ENCODE measurements at places on chromosomes 4 and X.

- DNase-seq: no peak
Measured at GRCh38 chr4:7320206-7320797, 114.4 kb downstream of the PSAPL1 start.

GRCh38 chr4:101418466-101418865 is 71.1 kb upstream of the PPP3CA start:
- no peak for DNase-seq

- no peak for DNase-seq
Measured at GRCh38 chrX:111318901-111319300, 48.6 kb upstream of the CAPN6 start.

GRCh38 chrX:21014326-21014725 is 359.9 kb upstream of the CNKSR2 start:
- no peak for DNase-seq

DNA sequence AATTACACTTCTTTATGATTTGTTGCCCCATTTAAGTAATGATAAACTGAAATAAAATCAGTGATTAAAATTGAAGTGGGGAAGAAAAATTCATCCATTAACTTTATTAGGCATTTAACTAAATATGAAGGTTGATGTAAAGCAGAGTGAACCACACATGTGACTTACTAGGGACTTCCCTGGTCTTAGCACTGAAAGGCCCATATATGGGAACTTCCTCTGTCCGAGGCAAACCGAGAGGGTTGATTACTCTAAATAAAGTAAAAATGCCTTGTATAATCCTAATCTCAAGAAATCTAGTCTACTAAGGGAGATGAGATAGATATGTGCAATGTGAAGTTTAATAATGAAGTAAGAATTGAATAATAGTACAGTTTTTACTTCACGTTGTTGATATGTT is 403.9 kb upstream of the RPS6KA3 start:
- no peak for DNase-seq

DNA sequence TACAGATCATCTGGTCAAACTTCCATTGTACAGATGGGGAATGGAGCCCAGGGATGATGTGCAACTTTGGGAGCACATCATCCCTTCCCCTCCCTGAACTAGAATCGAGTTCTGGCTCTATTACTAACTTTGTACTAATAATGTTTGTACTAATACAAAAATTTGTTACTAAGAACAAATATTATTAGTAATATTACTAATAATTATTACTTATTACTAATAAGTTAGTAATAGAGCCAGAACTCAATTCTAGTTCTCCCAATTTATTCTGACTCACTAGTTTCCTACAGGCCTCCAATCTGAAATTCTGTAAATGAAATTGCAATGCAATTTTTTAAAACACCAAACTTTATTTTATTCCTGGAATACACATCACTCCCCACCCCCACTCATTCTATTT is 47.9 kb upstream of the CD40LG start:
- DNase-seq: no peak

DNA sequence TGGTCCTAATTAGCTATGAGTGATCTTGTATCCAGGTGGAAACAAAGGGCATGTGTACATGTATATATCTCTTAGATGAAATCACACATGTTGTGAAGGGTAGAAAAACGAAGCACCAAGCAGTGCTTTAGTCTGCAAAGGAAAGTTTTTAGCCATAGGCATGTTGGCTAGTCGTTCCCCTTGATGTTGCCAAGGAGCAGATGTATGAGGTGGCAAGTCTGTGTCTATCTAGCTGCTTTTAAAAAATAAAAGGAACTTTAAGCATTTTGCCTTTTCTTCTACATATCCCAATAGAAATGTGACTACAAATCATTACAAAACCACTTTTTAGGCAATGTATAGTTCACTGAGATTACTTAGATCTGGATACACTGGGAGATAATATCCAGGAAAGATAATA is 63.1 kb downstream of the NSUN7 start:
- no peak for DNase-seq

DNA sequence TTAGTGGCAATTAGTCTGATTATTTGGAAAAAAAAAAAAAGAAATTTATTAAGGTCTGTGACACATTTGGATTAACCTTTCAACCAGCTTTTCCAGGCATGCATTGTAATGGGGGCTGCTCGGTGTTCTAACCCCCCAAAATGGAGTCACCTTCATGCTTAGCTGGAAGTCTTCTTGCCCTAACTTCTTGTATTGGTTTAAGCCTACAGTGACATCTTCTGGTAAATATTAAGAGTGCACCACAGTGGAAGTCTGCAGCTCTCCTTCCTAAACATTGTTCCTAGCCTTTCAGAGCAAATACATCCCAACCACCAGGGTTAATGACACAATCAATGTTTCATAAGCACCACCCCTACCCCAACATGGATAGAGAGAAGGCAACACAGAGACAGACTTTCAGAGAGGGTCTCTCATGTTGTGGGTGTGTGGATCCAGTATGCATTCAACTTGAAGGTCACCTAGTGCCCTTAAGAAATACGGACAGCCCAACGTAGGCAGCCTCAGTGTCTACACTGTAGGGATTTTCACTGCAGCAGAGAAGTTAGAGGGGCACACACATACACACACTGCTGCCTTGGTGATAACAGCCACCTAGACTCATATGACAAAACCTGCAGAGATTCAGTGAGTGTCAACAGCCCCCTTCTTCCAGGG is 142.9 kb upstream of the MBNL3 start:
- no peak for DNase-seq

DNA sequence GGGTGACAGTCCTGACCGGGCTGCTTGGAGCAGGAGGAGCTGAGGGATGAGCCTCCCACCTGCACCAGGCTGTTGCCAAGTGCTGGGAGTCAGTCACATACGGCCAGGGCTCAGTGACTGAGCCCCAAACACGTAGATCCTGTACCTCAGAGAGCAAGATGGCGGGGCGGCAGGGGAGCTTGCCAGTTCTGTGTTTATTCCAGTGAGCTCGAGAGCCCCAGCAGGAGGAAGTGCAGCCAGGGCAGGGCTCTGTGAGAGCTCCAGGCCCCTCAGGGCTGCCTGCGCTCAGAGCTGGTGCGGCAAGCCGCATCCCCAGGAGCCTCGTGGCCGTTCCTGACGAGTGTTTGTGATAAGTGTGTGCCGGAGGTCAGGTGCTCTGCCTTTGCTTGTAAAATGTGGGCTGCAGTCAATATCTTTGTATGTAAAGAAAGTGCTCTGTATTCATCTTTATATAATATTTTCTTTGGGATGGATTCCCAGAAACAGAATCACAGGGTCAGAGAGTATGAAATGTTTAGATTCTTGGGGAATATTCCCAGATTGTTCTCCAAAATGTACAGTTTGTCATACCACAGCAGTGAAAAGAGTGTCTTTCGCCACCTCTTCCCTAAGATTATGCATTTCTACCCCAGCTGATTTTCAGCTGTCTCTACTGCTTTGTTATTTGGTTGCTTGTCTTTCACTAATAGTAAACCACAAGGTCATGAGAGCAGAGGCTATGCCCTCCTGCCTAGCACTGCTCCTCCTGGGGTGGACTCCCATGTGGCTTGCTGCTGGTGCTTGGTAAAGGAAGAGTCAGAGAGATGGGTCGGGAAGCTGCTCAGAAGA is 50.3 kb downstream of the NELFA start:
- no peak for DNase-seq

DNA sequence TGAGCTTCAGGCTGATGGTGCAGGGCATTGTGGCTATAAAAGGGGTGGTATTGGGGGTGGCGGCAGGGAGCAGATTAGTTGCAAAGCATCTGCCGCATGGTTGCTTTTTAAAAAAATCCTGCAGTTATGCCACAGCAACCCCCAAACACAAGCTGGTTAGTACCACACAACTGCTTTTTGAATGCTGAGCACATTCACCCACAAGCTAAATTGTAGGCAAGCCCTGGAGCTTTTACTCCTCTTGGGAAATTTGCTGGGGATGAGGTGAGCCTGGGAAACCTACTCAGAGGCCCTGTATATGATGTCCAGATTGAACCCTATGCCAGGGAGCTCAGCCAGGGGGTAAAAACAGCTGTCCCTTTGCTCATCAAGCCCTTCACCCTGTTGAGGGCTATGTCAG is 33.8 kb upstream of the TRIM2 start:
- no peak for DNase-seq

DNA sequence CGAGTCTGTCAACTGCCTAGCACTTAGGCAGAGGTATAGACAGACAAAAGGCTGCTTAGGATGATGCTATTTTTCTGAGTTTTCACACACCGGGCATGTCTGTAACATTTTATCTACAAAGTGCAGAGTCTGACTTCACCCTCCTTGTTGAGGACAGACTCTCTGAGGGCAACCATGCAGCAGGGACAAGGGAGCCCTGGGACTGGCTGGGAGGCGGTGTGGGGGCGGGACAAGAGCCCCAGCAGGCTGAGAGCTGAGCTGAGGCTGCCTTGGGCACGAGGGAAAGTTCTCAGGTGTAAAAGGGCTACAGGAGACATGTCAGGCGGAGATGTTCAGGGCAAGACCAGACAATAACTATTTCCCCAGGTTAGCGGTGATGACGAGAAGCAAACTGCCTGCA is 81.6 kb downstream of the GATB start:
- no peak for DNase-seq

- DNase-seq: no peak
Measured at GRCh38 chr4:140018931-140019618, 134.9 kb downstream of the MAML3 start.

DNA sequence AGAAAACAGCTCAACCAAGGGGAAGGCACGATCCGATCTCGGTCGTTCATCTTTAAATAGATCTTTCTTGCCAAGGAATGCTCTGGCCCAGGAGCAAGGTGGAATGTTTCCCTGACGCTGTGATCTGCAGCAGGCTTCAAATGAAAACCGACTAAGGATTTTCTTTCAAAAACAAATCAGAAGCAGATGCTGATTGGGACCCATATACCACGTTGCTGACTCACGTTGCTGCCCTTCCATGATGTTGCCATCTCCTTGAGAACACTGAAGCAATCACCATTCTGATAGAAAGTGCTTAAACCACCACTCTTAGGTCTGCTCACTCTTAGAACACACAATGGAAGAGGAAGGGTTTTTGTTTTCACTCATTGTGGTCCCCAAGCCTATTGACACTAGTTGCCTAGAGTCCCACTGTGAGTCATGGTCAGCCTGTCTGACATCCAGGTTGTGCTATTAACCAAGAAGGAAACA is 26.1 kb downstream of the LAMTOR3 start:
- no peak for DNase-seq

- DNase-seq: no peak
Measured at GRCh38 chr4:114192854-114193253, 213.4 kb upstream of the ARSJ start.

- DNase-seq: no peak
Measured at GRCh38 chrX:12984603-12985319, 9.9 kb downstream of the TMSB4X start.

- no peak for DNase-seq
Measured at GRCh38 chrX:9501362-9501761, 36.5 kb downstream of the TBL1X start.

- DNase-seq: no peak
Measured at GRCh38 chr4:115110191-115111181, 2.9 kb downstream of the NDST4 start.

GRCh38 chrX:29477878-29478277 is 737.5 kb upstream of the MAGEB2 start:
- no peak for DNase-seq

- no peak for DNase-seq
Measured at GRCh38 chr4:38582445-38582844, 81.6 kb upstream of the KLF3 start.

DNA sequence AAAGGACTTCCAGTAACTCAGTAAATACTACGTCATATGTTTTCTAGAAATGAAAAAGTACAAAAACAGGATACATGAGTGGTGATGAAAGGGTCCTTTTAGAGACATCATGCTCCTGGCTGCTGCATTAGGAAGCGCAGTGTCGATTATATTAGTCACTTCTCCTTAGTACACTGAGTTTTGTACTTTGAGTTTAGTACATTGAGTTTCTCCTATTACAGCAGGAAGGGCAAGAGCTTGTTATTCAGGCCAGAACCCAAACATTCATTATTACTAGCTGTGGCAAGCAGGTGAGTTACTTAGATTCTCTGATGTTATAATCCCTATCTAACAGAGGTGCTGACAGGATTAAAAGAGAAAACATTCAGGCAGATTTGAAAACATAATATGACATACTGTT is 21.3 kb downstream of the RPGR start:
- DNase-seq: no peak

DNA sequence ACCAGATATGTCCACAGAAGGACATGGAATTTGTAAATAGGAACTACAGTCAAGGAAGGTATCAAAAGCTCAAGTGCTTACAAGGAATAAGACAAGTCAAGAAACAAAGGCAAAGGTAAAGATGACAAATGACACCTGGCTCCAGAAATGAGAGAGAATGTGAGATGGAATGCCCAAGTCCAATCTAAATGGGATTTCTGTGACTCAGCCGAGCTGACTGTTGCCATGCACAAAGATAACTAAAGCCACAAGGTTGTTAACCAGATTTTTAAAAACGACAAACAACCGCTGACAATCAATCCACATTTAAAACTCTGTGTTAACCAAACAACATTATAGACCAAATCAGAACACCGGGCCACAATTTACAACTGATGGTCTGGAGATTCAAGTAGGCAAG is 1.1 kb downstream of the NFXL1 start:
- DNase-seq: no peak

DNA sequence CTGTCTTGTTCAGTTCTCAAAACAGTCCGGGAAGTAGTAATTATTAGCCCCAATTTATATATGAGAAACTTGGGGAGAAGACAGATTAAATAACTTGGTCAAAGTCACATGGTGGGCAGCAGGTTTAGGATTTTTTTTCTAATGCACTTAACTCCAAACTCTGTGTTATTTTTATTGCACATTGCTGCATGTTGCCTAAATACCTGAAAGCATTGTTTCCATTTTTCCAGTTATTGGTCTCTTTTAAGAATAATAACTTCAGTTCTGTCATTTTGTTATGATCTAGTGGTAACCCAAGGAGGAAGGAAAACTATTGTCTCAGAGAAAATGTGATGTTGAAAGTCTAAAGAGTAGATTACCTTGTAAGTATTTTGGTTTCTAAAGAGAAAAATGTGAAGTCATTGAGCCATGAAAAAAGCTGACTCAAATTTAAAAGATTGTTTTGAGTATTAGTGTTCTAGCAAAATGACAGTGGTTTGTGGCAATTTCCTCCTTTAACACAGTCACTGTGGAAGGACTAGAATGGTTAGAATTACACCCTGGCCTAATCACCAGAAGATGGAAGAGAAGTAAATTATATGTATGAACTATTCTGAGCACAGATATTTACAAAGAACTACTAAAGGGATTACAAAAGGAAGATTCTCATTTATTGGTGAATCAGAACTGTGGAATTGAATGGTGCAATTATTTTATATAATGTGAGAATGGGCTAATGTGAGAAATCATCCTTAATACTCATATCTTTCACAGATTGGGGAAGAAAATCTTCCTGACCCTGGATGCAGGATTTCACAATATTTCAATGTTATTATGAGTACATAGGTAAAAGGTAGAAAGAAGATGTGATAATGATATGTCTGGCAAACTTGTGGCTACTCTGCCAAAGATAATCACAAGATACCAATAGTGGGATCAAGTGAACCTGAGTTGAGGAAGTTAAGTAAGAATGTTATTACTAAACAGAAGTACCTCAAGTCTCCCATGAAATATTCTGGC is 21.7 kb upstream of the CXCL8 start:
- no peak for DNase-seq

GRCh38 chr4:79651456-79651855 is 243.4 kb upstream of the GK2 start:
- no peak for DNase-seq
